Activated CD8-positive, alpha-beta T cell treated with anti-CD3 and anti-CD28 coated beads for 36 hours (primary cell): ENCODE measurements at places on chromosomes 1 and 21.
A peak's percentile ranks its signal among the peaks of the same experiment; 100 is the strongest.

GRCh38 chr1:86277936-86278335 is 118.2 kb downstream of the ODF2L start:
- no peak for DNase-seq

DNA sequence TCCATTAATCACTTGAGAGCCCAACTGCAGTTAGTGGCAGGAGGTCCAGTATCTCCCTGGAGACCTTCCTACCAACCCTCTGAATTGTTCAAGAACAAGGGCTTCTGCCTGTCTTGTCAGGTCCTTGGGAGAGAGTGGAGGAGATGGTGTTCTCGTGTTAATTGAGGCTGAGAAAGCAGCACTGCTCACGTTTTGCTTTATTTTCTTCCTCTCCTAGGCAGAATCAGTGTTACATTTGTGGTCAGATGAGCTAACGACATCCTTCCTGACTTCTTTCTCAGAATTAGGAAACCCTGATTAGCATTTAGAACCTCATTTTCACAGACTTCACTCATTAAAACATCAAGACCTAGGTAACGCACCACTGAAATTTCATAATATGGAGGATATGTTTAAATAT is 26.4 kb upstream of the LRIG2 start:
- DNase-seq, result peak; percentile 29

DNA sequence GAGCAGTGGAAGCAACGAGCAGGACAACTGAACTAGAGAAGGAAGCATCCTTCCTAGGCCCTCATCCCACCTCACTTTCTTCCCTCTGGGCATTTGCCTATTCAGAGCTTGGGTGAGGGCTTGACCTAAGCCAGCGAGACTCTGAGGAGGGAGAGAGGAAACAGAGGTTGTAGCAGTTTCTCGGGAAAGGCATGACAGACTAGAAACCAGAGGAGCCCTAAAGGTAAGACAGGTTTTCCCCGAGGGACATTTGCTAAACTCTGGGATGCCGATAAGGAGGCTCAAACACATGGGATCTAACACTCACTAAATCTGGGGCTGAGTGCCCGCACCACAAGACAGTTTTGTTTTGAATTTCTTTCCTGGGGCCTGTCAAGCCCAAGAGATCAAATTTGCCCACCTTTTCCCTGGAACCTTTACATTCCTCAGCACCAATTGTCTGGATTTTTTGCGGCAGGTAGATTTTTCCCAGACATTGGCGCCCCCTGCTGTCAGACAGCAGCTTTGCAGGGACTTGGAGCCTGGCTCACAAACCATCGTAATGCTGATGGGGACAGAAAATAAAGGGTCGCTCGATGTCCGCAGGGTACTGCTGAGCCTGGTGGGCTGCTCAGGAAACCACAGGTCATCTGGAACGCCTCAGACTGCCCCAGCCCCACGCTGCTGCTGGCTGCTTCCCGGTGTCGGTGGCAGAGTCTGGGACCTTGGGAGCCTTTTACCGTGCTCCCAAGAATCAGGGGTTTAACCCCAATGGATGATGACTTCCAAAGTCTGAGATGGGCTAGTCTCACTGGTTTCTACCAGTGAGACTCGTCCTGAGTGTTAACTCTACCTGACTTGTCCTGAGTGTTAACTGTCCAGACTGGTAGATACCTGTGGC is 23.4 kb upstream of the TSPAN2 start:
- peak; percentile 56 for DNase-seq

- DNase-seq, result no peak
Observed at GRCh38 chr1:245810789-245811337, 656.1 kb downstream of the KIF26B start.

GRCh38 chr21:45016406-45017038 is 57.9 kb upstream of the ADARB1 start:
- no peak for DNase-seq

GRCh38 chr1:33738976-33739375 is 124.9 kb upstream of the HMGB4 start:
- DNase-seq, result no peak

- DNase-seq, result no peak
Observed at GRCh38 chr1:241097479-241097878, 259.5 kb downstream of the RGS7 start.

DNA sequence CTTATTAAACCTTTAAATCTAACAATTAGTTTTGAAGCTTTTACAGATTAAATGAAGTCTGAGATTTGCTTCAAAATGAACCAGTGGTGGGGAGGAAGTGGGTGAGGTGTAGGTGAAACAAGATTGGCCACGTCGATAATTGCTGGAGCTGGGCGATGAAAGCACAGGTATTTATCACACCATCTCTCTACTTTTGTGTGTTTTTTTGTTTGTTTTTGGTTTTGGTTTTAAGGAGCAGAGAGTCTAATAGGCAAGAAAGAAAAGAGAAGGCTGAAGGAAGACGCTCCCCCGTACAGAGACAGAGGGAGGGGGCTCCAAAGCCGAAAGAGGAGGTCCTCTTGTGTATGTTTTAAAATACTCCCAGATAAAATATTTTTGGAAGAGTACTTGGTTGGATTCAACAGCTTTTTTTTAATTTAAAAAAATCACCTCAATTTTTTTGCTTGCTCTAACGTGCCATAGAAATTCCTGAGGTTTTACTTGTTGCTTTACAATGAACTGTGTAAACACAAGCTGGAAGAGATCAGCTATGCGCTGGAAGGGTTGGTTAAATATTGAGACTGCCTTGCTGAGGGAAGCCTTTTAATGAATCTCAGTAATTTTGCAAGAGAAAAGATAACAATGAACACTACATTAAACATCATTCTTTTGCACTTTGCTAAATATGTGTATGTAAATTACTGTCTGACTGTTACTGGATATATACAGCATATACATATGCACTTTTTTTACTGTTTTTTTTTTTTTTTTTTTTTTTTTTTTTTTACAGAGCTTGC is 6.7 kb upstream of the LGALS8 start:
- no peak for DNase-seq

- DNase-seq, result no peak
Observed at GRCh38 chr1:195241066-195241465, 1367.2 kb downstream of the KCNT2 start.

GRCh38 chr21:34886240-34887104 is 162.6 kb downstream of the RUNX1 start:
- peak; percentile 51 for DNase-seq

- DNase-seq, result no peak
Observed at GRCh38 chr1:151005729-151006319, 878 bp downstream of the MINDY1 start.

DNA sequence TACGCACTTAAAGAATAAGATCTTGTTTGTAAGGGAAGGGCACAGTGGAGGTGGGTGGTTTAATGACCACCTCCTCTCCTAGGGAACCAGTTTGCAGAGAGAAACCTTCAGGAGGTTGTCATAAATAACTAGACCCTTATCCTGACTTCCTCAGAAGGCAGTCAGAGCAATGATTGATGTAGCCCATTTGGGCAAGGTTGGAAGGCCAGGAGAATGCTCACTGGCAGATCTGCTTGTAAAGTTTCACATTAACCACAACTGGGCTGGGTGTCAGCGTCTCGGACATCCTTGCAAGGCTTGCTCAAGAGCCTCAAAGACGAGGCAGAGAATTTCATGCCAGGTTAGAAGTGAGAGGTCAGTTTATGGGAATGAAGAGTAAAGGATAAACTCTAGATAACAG is 87.6 kb upstream of the TRABD2B start:
- DNase-seq, result no peak

- no peak for DNase-seq
Observed at GRCh38 chr21:23014021-23014420, 2015.8 kb downstream of the NCAM2 start.

- peak; percentile 46 for DNase-seq
Observed at GRCh38 chr1:228073857-228074545, 8.5 kb upstream of the ARF1 start.

DNA sequence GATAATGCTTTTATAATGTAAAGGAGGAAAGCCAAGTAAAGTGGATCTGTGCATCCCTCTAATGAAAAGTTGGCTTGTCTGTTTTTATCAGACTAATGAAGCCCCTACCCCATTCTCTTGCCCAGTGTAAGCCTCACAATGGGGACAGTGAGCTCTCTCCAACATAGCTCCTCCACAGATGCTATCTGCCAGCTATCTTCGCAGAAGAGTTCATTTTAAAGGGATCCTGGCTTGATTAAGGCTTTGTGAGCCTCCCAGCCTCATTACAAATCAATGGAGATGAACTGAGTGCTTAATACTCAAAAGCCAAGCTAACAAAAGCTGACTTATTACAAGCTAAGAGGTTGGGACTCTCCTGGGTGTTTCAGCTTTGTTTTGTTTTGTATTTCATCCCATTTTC is 514.7 kb downstream of the NUF2 start:
- DNase-seq, result no peak

GRCh38 chr1:44832056-44832705 is 10.9 kb downstream of the PTCH2 start:
- no peak for DNase-seq

- no peak for DNase-seq
Observed at GRCh38 chr1:20107351-20107750, 12.0 kb downstream of the PLA2G2D start.
